ENCODE measurements at places on chromosomes 7 and 10.

DNA sequence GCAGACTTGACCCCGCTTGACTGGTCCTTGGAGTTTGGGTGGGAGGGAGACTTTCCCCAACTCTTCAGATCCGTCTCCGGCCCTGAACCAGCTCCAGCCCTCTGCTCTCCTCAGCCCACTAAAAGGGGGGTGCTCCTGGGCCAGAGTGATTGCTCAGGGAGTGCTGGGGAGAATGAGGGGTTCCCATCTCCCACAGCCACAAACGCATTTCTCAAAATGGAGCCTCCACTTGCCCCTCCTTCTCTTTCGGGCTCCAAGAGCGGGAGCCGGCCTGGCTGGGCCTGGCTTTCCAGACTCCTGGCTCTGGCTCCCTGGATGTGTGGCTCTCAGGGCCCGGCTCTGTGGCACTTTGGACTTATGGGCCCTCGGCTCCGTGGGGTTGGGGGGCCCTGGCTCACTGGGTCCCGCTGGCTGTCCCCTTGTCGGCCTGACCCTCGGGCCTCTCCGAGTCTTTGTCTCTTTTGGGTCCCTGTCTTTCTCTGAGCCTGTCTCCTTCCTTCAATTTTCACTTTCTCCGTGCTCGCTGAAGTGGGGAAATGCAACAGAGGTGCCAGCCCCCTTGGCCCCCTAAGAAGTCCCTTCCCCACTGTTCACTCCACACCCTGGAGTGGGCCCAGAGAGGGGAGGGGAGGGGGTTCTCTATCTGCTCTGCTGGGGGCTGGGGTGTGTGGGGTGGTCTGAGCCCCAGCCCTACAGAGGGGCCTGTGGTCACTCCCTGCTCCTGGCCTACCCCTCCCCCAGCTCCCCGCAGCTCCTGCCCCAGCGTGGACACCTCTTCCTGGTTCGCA, 713 bp downstream of the LZTS2 start:
- DNase-seq, result no peak

DNA sequence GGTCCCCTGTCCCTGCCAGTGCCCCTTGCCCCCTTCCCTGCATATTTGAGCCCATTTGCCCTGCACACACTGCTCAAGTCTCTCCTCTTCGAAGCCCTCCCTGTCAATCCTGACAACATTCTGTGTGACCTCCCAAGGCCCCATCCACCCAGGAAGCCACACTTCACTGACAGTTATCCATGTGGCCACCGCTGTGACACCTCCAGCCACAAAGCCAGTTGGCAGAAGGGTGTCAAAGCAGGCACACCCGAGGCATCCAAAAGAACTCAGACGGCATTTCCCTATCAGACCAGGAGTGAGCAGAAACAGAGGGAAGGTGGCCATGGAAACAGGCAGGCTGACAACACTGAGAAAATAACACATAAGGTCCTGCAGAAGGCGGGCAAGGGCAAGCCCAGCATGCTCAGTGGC, 4.6 kb downstream of the POLM start:
- DNase-seq, result peak; percentile 63

GRCh38 chr10:52387744-52388143, 73.7 kb downstream of the DKK1 start:
- no peak for DNase-seq

DNA sequence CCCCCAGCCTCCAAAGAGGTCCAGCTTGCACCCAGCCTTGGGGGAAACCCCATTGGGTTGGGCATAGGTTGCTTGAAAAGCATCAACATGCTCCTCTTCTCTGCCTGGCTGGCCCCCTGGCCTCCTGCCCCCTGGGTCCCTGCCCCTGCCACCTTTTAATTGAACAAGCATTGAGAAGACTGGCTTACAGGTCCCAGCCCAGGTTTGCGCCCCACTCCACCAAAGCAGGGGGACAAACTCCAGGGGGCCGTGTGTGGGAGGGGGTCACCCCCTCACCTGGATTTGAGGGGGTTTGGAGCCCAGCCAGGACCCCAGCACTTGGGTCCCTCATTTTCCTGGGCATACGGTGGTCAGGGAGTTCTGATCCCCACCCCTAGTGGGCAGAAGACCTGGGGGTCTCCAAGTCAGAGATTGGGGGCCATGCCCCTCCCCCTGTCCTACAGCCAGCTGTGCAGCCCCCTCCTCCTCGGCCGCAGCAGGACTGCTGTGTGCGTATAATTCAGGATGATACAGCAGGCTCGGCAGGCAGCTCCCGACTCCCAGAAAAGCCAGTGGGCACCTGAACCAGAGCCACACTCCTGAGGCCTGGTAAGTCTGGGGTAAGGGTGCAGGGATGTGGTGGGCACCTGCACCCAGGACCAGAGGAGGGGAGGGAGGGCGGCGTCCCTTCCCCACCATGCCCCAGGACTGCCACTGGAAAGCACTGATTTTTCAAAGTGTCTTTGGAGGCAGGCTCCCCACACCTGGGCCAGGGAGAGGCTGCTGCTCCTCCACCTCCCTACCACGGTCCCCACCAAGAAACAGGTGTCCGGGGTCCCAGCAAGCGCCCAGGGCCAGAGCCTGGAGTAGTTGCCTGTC, 1.7 kb downstream of the ELFN1 start:
- no peak for DNase-seq

DNA sequence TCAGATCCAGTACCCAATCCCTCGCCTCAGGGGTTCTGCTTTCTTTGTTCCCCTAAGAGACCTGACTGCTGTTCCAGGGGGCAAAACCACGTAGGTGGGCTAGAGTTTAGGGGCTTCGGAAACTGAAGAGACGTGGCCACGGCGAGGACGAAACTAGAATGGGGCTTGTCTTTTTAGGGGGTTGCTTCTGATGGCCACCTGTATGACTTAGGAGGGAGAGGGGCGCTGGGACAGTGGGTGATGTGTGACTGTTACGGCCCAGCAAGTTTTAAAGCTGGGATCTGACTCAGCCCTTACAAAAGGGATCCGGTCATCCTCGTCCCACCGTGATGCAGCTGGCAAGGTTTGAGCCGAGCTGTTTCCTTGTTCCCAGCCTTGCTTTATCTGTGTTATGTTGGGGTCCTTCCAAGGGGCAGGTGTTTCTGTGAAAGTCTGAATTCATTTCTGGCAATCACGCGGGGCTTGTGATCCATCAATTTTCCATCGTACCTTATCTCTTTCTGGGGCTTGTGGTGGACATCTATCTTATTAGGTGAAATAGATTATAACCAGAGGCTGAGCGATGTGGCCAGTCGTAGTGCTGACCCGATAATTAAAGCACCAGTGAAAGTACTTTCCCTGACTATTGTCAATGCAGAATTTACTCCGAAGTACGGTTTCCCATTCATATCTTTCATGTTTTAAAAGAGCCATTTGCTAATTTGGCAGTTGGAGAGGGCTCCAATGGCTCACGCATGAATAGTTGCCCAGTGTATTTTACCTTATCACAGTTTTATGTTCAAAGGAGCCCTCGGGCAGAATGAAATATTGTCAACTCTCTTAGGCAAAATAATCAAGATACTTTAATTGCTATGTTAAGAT, 830 bp downstream of the MET start:
- DNase-seq, result peak; percentile 15

GRCh38 chr10:88763441-88763840, 3.6 kb downstream of the LIPN start:
- DNase-seq, result no peak

GRCh38 chr10:32057036-32057372, 779 bp upstream of the KIF5B start:
- no peak for DNase-seq

DNA sequence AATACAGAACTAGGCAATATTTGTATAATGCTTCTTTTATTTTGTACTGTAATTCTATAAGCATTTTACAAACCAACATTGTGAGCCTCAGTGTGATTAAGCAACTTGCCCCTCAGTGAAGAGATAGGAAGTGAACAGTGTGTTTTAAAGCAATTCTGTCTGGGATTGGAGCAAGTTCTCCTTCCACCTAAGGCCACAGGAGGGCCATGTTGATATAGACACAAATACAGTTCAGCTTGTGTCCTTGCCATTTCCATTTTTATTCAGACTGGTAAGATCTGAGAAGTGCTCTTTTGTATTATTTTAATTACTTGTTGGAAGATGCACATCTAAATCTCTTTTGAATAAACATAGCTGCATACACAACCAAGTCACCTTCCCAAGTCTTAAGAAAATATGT, 416.3 kb upstream of the COBL start:
- DNase-seq, result no peak

GRCh38 chr7:72466797-72467196, 54.7 kb upstream of the CALN1 start:
- DNase-seq, result no peak

- DNase-seq, result no peak
Measured at GRCh38 chr7:143458681-143459080, 15.4 kb downstream of the TAS2R60 start.

DNA sequence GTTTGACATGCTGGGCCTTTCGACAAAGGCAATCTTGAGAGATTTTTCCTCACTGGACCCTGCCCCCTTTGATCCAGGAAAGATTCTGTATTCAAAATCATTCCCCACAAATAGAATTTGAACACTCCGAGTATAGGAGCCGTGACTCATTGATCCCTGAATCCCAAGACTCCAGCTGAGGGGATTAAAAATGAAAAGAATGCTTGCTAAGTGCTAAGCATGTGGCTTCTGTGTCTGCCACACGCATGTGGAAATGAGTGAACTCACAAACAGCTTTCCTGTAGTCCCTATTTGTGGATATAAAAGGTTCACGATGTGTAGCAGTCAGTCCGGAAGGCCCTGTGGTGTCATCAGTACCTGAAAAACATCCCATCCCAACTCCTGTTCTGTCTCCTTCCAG, 674.3 kb downstream of the SDK1 start:
- DNase-seq, result no peak

DNA sequence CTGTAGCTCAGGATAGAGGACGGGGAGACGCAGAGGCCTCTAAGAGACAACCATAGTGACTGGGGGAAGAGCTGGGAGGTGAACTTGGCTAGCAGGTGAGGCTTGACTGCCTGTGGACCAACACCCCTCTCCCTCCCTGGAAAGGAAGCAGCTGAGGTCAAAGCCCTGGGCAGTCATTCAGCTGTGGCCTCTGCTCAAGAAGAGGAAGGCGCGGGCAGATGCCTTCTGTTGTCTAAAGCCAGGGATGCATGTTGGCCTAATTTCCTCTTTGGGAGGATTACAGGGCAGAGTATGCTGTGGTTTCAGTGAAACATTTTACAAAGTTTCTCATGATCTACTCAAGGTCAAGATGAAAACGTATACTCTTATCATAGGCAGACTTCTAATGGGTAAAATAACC, 327.1 kb downstream of the PRPF18 start:
- no peak for DNase-seq

GRCh38 chr7:24576171-24577025, 3.1 kb downstream of the PALS2 start:
- no peak for DNase-seq

DNA sequence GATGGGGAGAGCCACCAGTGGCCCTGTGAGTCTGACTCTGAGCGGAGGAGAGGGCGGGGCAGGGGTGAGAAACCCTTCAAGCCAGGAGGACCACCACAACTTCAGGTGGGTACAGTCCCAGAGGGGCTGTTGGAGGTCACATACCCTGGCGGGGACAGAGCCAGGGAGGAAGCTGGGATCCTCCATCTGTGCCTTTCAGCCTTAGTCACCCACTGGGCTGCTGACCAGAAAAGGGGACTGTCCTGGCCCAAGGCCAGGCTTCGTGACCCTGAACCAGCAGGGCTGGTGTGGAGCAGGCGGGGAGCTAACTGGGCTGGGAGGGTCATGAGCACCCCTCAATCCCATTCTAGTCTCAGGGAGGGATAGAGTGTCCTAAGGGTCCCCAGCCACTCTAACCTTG, 1.5 kb upstream of the CALHM3 start:
- no peak for DNase-seq

GRCh38 chr7:141157138-141157765, 83.4 kb downstream of the TMEM178B start:
- no peak for DNase-seq

DNA sequence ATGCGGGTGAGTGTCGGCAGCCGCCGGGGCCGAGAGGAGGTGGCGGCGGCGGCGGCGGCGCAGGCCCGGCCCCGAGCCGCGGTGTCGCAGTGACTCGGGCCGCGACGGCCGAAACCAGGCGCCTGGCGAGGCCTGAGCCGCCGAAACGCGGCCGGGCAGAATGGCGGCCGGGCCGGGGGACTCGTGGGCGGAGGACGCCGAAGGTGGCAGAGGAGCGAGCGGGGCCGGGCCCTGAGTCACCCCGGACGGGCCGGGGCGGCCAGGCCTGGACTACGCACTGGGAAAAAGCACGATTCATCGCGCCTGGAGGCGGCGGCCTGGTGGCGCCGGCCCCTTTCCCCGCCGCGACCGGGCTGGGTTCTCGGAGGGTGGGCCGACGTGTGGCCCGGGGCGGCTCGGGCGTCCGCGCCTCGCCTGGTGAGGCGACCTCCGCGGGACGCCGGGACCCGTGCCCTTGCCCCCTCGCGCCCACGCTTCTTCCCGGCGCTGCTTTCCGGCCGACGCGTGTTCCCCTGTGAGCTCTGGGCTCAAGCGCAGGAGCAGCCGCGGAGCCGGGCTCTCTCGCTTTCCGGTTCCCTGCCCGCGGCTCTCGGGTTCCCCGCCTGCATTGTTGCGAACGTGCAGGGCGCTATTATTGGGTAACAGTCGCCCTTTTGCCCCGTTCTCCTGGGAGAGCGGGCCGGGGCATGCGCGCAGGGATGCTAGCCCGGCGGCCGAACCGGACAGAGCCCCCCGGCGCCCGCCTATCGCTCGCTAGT, 500 bp downstream of the CUL1 start:
- DNase-seq, result peak; percentile 61

DNA sequence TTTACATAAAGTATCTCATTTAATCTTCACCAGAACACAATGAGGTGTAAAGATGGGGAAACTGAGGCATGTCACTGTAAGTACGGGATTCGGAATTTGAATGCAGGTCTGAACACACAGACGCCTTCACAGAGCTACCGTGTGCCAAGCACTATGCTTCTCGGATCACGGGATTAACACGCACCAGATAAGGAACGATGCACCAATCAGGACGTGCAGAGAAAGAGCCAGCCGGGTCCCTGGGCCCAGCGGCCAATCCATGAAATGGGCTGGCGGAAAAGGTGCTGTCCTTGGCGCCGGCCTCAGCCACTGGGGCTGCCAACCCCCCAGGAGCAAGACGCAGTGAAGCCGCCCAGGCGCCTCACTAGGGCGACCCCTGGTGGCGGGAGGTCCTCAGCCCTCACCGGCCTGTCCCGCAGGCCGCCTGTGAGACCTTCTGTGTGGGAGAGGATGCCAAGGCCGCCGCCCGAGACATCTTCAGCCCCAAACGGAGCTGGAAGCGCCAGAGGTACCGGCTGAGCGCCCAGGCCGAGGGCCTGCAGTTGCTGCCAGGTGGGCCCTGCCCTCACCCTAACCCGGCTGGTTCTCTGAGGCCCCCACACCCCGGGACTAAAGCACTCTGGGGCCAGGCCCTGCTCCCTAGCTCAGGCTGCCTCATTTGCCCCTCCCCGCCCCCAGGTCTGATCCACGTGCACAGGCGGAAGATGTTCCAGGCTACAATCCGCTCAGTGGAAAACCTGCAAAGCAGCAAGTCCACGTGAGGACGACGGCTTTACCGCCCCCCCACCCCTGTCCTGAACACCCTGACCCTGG, 15.6 kb downstream of the ATG9B start:
- DNase-seq, result peak; percentile 74

- DNase-seq, result no peak
Measured at GRCh38 chr7:131604841-131605279, 48.4 kb upstream of the PODXL start.

- no peak for DNase-seq
Measured at GRCh38 chr10:53025172-53025711, 252.7 kb upstream of the MBL2 start.

- no peak for DNase-seq
Measured at GRCh38 chr10:30345611-30346010, 3.5 kb downstream of the MTPAP start.

GRCh38 chr10:70295321-70295720, 11.5 kb upstream of the NPFFR1 start:
- no peak for DNase-seq

- no peak for DNase-seq
Measured at GRCh38 chr7:97024209-97025129, at the start of gene DLX5. Gene DLX5 (minus strand): TSS chr7:97024831. CDS start chr7:97024623, 208 bp downstream.

- peak; percentile 36 for DNase-seq
Measured at GRCh38 chr7:127588697-127589482, 679 bp downstream of the ARF5 start.

Data from left ventricle myocardium inferior (tissue), 1 donor.